ENCODE measurements at places on chromosomes 2 and 18.
A peak's percentile ranks its signal among the peaks of the same experiment; 100 is the strongest.

DNA sequence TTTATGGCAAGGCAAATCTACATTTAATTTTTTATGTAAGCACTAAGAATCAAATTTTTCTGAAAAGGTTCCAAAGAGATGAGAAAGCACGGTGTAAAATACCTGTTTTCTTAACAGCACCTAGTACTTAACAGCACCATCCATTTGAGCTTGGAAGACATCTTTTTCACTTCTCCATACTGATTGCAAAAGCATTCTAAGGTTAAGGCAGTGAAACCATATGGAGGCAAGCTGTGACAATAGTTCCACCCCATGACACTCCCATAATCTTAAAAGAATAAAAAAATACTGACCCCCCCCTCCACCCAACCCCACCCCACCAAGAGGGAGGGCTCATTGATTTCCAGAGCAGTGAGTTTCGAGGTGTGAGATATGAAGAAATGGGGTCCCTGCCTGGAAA, 60.6 kb downstream of the ZCCHC2 start:
- no peak for DNase-seq

DNA sequence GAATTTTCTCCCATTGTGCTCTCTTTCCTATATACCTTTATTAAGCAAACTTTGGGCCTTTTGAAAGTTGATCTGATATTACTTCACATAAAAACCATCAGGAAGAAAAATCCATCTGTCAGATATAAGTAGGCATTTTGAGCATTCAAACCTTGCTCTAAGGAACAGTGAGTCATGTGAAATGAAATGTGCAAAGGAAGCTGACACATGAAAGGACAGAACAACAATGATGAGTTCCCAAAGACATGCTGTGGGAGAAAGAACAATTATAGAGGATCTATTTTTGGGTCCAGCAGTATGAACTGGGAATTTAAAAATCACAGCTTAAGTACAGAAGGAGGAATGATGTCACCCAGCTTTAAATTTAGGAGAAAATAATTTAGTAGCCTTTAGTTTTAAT, 18.1 kb downstream of the CALCRL start:
- DNase-seq, result no peak

DNA sequence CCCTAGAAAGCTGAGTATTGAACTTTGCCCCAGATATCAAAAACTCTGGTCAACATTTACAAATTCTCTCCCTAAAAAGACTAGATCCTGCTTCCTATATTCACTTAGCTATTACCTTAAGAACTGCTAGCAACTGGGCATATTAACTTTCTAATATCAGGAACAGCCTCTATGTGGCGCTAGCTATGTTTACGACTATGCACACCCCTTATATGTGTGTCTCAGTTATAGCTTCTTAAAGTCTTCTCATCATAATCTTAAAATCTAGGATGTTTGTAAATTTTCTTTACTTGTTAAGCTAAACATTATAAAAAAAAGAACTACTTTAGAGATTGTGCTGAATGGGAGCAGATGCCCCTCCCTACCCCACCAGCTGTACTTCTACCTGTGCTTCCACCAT, 1.7 kb upstream of the STAMBP start:
- DNase-seq, result no peak

DNA sequence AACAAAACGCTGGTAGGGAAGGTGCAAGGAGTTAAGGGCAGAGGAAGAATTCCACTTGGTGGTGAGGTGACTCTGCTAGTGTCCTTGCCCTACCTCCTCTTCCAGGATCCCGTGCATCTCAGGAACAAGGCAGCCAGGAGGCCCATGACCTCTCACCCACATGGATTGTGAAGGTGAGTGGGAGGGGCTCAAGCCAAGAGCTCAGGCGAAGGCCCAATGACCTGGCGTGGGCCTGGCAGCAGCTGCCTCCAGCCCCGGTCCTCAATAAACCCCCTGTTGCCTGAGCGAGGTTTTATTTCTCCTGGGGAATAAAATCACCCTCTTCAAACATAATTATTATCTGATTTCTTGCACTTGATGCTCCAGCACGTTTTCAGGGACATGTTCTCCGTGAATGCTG, 28.2 kb downstream of the LAMA1 start:
- peak; percentile 44 for DNase-seq

DNA sequence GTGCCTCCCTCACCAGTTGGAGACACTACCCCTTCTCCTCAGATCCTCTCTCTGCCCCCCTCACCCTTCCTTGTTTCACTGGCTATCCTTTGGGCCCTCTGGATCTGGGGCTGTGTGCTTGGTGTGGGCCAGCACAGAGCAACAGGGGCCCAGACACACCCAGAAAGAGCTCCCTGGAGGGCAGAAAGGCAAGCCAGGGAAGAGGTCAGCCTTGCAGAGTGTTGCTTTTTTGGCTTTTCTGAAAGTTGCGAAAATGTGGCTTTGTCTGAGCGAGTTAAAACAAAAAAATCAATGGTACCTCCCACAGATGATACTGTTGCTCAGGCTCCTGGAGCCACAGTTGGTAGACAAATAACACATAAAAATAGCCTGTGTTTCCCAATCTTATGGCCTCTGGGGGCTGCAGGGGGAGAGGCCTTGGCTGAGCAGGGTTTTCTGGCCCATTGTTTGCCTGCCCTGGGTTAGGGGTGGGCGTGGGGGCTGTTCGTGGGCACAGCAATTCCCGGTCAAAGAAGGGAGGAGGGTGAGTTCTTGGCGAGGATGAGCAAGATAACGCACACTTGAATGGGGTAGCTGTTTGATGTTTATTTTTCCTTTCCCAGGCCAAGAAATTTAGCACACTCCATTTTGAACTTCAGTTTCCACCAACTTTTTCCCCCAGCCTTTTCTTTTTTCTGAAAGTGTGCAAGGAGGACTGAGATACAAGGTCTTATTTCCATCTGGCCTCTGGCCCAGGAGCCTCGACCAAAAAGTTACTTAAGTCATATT, 167.0 kb upstream of the HAAO start:
- DNase-seq, result no peak

DNA sequence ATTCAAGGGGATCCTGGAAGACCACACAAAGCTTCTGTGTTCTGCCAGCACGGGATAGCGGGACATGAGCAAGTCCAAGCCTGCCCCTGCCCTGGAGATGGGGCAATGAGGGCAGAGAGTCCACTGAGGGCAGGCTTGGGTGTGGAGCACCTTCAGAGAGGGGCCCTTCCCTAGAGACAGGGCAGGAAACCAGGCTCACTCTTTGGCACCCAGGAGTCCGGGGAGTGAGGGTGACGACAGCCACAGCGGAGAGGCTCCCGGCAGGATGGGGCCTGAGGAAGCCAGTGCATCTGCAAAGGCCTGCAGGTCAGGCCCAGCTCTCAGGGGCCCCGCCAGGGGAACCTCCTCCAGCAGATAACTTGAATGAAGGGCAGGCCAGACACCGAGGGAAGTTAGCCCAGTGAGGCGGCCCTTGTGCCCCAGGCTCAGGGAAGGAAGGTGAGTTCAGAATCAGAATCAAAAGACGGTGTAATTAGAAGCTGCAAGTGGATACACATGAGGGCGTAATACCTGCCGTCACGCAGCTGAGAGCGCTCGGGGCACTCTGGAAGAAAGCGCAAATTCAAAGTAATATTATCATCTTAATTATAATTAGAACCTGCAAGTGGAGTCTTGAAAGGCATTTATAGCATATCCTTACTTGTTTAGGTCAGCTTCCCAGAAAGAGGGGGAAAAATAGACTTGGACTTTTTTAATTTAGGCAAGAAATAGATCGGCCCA, 142.6 kb upstream of the LGALSL start:
- no peak for DNase-seq

DNA sequence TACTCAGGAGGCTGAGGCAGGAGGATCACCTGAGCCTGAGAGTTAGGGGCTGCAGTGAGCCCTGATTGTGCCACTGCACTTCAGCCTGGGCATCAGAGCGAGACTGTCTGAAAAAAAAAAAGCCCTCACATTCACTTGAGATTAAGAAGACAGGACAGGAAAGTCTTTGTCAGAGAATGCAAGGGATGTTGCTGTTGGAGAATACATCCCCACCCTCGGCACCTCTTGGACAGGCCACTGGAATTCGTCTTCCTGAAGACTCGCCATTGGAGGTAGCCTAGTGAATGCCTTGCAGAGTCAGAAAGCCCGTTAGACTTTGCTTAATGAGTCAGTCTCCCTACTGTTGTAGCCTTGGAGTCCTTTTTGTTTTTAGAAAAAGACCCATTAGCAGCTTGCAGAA, 205.6 kb downstream of the FAM210A start:
- DNase-seq, result no peak

DNA sequence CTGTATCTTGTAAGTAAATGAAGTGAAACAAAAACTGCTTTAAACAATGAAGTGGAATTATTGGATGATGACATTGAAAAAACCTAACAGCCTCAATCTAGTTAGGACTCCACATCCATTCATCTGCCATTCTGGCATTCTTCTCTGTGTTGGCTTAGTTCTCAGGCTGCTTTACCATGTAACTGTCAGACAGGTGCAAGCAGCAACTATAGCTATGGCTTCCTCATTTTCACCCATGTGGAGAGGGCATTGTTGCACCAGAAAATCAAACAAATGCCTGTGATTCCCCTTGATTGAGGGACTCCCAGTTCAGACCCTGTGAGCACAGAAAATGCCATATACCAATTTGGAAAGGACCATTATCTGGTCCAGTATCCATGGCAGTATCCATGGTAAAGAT, 129.5 kb upstream of the NYAP2 start:
- no peak for DNase-seq

DNA sequence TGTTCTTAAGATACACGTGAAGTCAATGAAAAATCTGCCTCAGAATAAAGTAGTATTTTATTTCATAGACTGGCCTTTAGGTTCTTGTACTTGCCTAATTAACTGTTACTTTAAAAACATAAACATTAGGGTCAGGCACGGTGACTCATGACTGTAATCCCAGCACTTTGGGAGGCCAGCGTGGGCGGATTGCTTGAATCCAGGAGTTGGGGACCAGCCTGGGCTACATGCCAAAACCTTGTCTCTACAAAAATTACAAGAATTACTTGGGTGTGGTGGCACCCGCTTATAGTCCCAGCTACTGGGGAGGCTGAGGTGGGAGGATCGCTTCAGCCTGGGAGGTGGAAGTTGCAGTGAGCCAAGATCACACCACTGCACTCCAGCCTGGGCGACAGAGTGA, 16.0 kb upstream of the SNORC start:
- DNase-seq, result no peak

DNA sequence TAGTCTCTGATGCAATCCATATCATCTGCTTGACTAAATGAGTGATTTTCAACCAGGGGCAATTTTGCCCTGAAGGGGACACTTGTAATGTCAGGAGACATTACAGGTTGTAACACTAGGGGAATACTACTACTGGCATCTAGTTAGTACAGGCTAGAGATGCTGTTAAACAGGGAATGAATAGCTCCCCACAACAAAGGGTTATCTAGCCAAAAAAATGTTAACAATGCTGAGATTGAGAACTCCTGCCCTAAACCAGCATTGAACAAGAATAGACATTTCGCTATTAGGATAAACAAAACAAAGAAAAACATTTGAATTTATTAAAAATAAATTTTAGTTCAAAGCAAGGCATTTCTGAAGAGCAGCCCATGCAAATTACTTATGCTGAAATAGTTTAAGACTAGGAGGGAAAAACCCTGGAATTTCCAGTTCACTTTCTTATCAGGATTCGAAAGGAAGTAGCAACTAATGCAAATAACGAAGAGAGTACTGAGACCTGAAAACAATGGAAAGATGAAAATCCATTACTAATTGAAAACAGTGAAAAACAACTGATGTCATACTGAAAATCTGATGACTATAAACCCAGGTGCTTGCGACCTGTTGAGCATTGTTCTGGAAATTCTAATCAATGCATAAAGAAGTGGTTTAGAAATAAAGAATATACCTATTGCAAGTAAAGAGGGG, 53.1 kb downstream of the CAB39 start:
- DNase-seq, result no peak

GRCh38 chr2:160402997-160403979, 90.3 kb downstream of the RBMS1 start:
- DNase-seq, result no peak

DNA sequence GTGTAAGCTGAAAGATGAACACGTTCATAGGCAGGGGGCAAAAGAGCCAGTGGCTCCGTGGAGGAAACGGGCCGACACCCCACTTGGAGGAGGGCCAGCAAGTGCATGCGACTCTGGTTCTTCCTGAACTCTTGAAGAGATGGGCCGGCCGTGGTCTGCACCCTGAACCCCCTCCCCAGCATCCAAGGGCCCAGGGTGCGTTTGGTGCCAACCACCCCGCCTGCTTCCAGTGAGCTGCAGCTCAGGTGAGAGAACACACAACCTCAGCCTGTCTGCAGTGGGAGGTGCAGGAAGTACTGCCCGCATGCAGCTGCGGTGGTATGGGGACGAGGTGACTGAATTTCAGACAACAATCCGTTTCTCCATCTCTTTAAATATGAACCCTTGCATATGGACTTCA, 58.9 kb downstream of the ADNP2 start:
- DNase-seq, result no peak

DNA sequence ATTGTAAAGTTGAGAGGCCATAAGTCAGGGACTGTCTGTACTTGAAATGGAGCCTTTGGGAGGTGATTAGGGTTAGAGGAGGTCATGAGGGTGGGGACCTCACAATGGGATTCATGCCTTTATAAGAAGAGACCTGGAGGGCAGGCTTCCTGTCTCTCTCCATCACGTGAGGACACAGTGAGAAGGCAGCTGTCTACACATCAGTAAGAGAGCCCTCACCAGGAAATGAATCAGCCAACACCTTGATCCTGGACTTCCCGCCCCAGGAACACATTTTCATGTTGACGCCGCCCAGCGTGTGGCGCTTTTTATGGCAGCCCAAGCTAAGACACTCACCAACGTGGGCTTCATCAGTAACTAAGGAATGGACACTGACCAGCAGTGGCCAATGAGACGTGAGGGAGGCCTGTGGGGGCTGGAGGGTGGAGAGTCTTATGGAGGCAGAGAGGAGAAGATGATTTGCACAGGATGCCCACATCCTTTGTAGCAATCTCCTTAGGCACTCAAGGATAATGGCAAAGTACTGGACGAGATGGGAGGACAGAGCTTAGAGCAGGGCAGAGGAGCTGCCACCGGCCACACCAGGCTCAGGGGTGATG, 162.7 kb downstream of the EIPR1 start:
- no peak for DNase-seq

GRCh38 chr2:200616656-200617055, 30.8 kb downstream of the AOX1 start:
- no peak for DNase-seq

GRCh38 chr2:111535404-111535803, 348.6 kb downstream of the ANAPC1 start:
- DNase-seq, result no peak
